ENCODE measurements at places on chromosomes 5 and 9. TPM values are rescaled to one million over a fixed set of nuclear protein-coding genes. Genes with fewer than 3 reads are reported as not detected.

- DNase-seq: no peak
These were observed 21.6 kb downstream of the LPCAT1 start for GRCh38 chr5:1502046-1502736.

GRCh38 chr5:8844847-8845246, 701.0 kb downstream of the SEMA5A start:
- DNase-seq: no peak

DNA sequence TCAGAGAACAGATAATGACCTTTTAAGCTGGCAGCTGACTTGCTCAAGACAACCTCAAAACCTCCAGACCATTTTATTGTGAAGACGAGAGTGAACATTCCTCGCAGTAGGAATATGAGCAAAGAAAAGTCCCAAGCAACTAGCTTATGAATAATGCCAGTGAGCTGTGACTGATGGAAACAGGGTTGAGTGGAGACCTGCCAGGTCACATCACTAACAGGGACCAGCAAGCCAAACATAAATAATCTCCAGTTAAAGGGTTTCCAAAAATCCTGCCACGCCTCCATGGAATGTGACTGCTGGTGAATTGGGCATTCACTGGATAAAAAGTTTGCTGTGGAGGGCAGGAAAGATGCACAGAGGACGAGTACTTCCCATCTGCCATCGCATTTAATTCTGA, 185.4 kb downstream of the CRB2 start:
- DNase-seq: no peak

DNA sequence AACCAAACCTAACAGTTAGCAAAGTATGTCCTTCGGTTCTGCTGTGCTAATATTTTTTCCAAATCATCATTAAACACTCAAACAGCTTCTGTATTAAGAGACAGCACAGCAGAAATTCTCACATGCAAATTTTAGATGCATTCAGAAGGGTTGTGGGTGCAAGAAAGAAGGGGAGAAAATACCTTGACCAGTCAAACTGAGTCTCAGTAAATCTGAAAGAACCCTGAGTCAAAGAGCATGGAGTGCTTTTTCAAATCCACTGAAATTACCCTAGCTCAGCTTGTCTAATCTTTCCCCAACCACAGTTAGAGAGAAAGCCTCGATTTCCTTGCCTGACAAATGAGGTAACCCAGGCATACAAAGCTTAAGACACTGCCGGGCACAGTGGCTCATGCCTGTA, 55.1 kb downstream of the RETREG1 start:
- no peak for DNase-seq

DNA sequence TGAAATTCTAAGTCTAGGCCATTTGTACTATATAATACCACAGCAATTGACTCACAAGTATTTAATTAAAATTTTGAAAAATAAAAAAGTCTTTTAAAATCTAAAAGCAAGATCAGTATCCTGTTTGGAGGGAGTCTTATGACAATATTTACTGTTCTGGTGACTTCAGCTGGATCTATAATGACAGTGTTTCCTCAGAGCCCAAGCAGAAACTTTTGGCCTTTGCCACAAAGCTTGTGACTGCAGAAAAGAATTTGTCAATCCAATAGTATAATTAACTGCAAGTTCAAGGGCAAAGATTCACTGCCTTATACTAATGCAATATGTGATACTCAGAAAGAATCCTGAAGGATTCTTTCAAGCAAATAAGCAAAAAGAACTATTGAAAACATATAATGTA, 49.6 kb upstream of the RAPGEF6 start:
- peak; percentile 57 for DNase-seq

DNA sequence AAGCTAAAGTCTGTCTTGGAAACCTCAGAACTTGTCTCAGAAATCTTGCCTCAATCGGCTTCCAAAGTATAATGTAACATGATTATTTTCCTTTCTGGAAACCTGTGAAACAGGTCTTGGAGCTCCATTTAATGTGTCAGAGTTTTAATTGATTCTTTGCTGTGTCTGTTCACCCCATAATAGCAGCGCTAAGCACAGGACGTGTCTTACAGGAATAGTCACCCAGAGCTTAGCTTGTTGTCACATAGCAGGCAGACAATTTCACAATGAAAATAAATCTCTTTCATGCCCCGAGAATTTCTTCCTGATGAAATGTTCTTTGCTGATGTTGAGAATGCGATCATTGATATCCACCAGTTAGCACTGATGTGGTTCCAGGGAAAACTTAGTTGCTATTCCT, 40.2 kb upstream of the PTPN3 start:
- no peak for DNase-seq

GRCh38 chr5:138564242-138564641, 11.0 kb downstream of the HSPA9 start:
- DNase-seq: no peak

DNA sequence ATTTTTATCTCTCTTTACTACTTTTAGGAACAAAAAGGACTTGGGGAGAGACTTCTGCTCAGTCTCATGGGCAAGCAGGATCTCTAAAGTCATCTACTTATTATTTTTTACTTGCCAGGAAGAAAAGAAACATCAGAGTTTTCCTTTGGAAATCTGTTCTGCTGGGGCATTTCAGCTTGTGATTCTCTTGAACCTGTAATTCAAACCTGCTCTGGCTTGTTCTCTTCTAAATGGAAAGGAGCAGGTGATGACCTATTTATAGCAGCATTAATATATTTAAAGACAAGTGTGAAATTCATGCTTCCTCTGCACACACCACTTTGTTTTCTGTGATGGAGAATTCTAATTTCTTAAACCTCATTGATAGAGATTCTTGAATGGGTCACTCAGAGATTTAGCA, 2.0 kb downstream of the ADCY2 start:
- DNase-seq: no peak

DNA sequence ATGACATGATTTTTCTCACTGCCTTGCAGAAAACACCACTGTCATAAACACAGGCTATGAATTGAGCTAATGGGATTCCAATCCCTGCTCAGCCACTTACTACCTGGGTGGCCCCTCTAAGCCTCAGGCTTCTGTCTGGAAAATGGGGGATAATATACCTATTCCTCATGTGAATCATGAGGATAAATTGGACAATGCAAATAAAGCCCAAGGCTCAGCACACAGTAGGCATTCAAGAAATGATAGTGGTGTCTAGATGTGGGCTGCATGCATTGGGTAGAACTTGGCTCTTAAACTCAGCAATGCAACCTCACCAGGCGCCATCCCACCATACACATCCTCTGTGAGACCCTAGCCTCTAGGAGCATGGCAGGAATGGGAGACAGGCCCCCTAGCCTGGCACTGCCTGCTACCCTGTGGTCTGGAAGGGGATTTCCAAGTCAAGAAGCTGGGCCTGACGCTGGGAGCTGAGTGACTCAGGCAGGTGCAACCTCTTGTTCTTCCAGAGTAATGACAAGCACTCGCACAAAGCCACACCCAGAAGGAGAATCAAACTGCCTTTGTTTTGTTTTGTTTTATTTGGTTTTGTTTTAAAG, 2.3 kb upstream of the TNIP1 start:
- no peak for DNase-seq

DNA sequence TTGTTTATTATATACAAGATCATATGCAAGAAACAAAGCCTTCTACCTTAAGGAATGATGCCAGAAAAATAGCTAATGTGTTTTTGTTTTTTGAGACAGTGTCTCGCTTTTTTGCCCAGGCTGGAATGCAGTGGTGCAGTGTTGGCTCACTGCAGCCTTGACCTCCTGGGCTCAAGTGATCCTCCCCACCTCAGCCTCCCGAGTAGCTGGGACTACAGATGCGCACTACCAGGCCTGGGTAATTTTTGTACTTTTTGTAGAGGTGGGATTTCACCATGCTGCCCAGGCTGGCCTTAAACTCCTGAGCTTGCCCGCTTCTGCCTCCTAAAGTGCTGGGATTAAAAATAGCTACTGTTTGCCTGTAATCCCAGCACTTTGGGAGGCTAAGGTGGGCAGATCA, 15.1 kb downstream of the ERCC6L2 start:
- DNase-seq: no peak

- no peak for DNase-seq
These were observed 184.8 kb downstream of the NR3C1 start for GRCh38 chr5:143218517-143219170.

Gene PCDHB4
- not detected for total RNA-seq

Gene SH3GL2
- 0.04 TPM for total RNA-seq

Gene IL5
- total RNA-seq: not detected

Gene SLC22A4
- 0.62 TPM for total RNA-seq

Measured in HepG2 (cell line).